ENCODE measurements at places on chromosomes 7 and 10. TPM values are rescaled to one million over a fixed set of nuclear protein-coding genes. Genes with fewer than 3 reads are reported as not detected.

NME8 gene
- not detected for total RNA-seq

CARD11 gene
- total RNA-seq = 1.5 TPM

NIPSNAP2 gene
- 45.7 TPM for total RNA-seq

CADPS2 gene
- total RNA-seq = 0.03 TPM

VENTX gene
- not detected for total RNA-seq

MCU gene
- 31.2 TPM for total RNA-seq
